ENCODE measurements at places on chromosomes 3 and 15. TPM values are rescaled to one million over a fixed set of nuclear protein-coding genes. Genes with fewer than 3 reads are reported as not detected.
A peak's percentile ranks its signal among the peaks of the same experiment; 100 is the strongest.

The WDR49 gene
- 0.25 TPM for total RNA-seq

GRCh38 chr3:53890726-53891475 is 758 bp downstream of the SELENOK start:
- peaks cover 22% of the 10 kb centered on the region for H3K4me1 ChIP-seq
- DNase-seq, result peak; percentile 53
- H3K27me3 ChIP-seq, result no peaks in the 10 kb centered on the region

The SAXO2 gene
- 6.2 TPM for total RNA-seq

GRCh38 chr3:134320749-134321148 is 53.5 kb downstream of the AMOTL2 start:
- DNase-seq, result no peak
- H3K36me3 ChIP-seq, result no peaks in the 10 kb centered on the region
- no peak overlapping the region for H3K4me3 ChIP-seq
- no peak overlapping the region for H3K27ac ChIP-seq
- H3K4me1 ChIP-seq, result no peaks in the 10 kb centered on the region

The PLSCR1 gene
- 46.9 TPM for total RNA-seq

The C3orf20 gene
- not detected for total RNA-seq

The PIERCE2 gene
- 2.2 TPM for total RNA-seq

GRCh38 chr15:83066034-83066733 is 868 bp downstream of the BTBD1 start:
- no peaks in the 10 kb centered on the region for H3K36me3 ChIP-seq
- no peaks in the 10 kb centered on the region for H3K27me3 ChIP-seq
- H3K4me1 ChIP-seq, result peaks cover 55% of the 10 kb centered on the region
- peak overlapping the region; percentile 93 for H3K4me3 ChIP-seq
- DNase-seq, result no peak

GRCh38 chr15:40242601-40243000 is 3.7 kb downstream of the PAK6 start:
- no peak overlapping the region for H3K4me3 ChIP-seq
- no peaks in the 10 kb centered on the region for H3K27me3 ChIP-seq
- H3K4me1 ChIP-seq, result no peaks in the 10 kb centered on the region
- no peaks in the 10 kb centered on the region for H3K36me3 ChIP-seq
- H3K27ac ChIP-seq, result no peak overlapping the region
- no peak for DNase-seq

- no peaks in the 10 kb centered on the region for H3K4me1 ChIP-seq
- no peak for DNase-seq
- no peaks in the 10 kb centered on the region for H3K36me3 ChIP-seq
- no peak overlapping the region for H3K4me3 ChIP-seq
- no peaks in the 10 kb centered on the region for H3K27me3 ChIP-seq
- H3K27ac ChIP-seq, result no peak overlapping the region
These were observed 27.2 kb downstream of the OXSM start for GRCh38 chr3:25817107-25817506.

- H3K36me3 ChIP-seq, result no peaks in the 10 kb centered on the region
- H3K27ac ChIP-seq, result no peak overlapping the region
- no peaks in the 10 kb centered on the region for H3K27me3 ChIP-seq
These were observed 505.8 kb downstream of the EPHA3 start for GRCh38 chr3:89613241-89613640.

The SH3GL3 gene
- not detected for total RNA-seq

GRCh38 chr3:176574786-176575185 is 622.5 kb downstream of the TBL1XR1 start:
- H3K27ac ChIP-seq, result no peak overlapping the region
- H3K27me3 ChIP-seq, result no peaks in the 10 kb centered on the region
- no peak for DNase-seq
- no peaks in the 10 kb centered on the region for H3K36me3 ChIP-seq
- no peak overlapping the region for H3K4me3 ChIP-seq

DNA sequence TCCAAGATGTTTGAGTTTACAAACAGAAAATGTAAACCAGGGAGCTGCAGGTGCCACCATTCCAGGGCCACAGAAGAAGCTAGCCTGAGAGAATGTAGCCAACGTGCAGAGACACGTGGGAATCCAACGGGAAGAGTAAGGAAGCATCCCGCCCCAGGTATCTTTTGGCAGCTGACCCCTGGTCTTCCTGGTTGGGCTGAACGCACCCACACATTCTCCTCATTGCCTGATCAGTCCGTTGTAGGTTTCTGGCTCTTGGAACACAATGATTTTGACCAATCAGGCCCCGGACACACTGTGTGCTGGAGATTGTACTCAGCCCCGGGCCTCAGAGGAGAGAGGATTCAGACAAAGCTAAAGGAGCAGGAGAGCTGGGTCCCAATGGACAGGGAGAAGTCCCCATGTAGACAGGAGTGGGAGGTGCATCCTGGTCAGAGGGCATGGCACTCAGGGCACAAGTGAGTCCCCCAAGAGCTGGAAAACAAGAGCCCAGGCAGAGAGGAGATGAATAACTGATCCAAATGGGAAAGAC is 102.3 kb downstream of the TPRA1 start:
- H3K4me3 ChIP-seq, result no peak overlapping the region
- H3K36me3 ChIP-seq, result no peaks in the 10 kb centered on the region
- H3K27me3 ChIP-seq, result no peaks in the 10 kb centered on the region
- H3K4me1 ChIP-seq, result no peaks in the 10 kb centered on the region
- no peak for DNase-seq

The SAMMSON gene
- not detected for total RNA-seq

Data from adrenal gland (tissue), 19 donors.